Activated T-helper 1 cell treated with anti-CD3 and anti-CD28 coated beads, Interleukin-12 subunit alpha, Interleukin-12 subunit beta, Interleukin-2, Interleukin-4 antibody, amounts not matched to agents 30 ng/mL and 10 ng/mL and 1 ng/mL, durations not matched to agents 14 hours and 24 hours and 36 hours (primary cell): ENCODE measurements at places on chromosomes 3 and 15. TPM values are rescaled to one million over a fixed set of nuclear protein-coding genes. Genes with fewer than 3 reads are reported as not detected.

ITGA11 gene
- total RNA-seq: 0.23 and 0.27 TPM in 2 replicates

LCTL gene
- not detected in 2 replicates for total RNA-seq

GPR15 gene
- 5.6 and 6.8 TPM in 2 replicates for total RNA-seq

NAALADL2 gene
- not detected in 2 replicates for total RNA-seq

AGBL1 gene
- total RNA-seq: not detected in 2 replicates

GOLGA8J gene
- 0.23 TPM in 1 of 2 replicates, not detected in the other for total RNA-seq

NTRK3 gene
- total RNA-seq: 0.24 and 0.29 TPM in 2 replicates

CKMT1A gene
- 0.15 and 0.16 TPM in 2 replicates for total RNA-seq

MST1R gene
- 1.6 and 2.5 TPM in 2 replicates for total RNA-seq

SETD5 gene
- 135 and 140 TPM in 2 replicates for total RNA-seq

MESP1 gene
- 4.6 and 6.6 TPM in 2 replicates for total RNA-seq

SLC35G2 gene
- total RNA-seq: 2.6 and 3.0 TPM in 2 replicates

SYNM gene
- total RNA-seq: 2.0 and 2.2 TPM in 2 replicates

TFRC gene
- total RNA-seq: 791 TPM in 2 replicates

OSTN gene
- not detected in 2 replicates for total RNA-seq

LRRC28 gene
- total RNA-seq: 13.6 and 14.8 TPM in 2 replicates

TMA7 gene
- 262 and 266 TPM in 2 replicates for total RNA-seq

TLR9 gene
- total RNA-seq: 0.47 TPM in 1 of 2 replicates, not detected in the other

CEMIP gene
- 0.03 and 0.05 TPM in 2 replicates for total RNA-seq

PLA1A gene
- total RNA-seq: 0.22 and 0.29 TPM in 2 replicates

TGM5 gene
- total RNA-seq: not detected in 2 replicates

SCG5 gene
- 1.6 and 2.6 TPM in 2 replicates for total RNA-seq

RNF7 gene
- 70.5 and 70.9 TPM in 2 replicates for total RNA-seq

ZNF501 gene
- total RNA-seq: 1.5 and 1.6 TPM in 2 replicates

REC114 gene
- not detected in 2 replicates for total RNA-seq

EPHA3 gene
- not detected in 2 replicates for total RNA-seq
